ENCODE measurements at places on chromosomes 2 and 18. TPM values are rescaled to one million over a fixed set of nuclear protein-coding genes. Genes with fewer than 3 reads are reported as not detected.

GRCh38 chr18:39007031-39007902 is 1441.7 kb upstream of the CELF4 start:
- no peak for DNase-seq

GRCh38 chr2:237556773-237557632 is 9.4 kb upstream of the PRLH start:
- DNase-seq = no peak

Gene TTC39C
- 8.3 TPM for polyA plus RNA-seq

DNA sequence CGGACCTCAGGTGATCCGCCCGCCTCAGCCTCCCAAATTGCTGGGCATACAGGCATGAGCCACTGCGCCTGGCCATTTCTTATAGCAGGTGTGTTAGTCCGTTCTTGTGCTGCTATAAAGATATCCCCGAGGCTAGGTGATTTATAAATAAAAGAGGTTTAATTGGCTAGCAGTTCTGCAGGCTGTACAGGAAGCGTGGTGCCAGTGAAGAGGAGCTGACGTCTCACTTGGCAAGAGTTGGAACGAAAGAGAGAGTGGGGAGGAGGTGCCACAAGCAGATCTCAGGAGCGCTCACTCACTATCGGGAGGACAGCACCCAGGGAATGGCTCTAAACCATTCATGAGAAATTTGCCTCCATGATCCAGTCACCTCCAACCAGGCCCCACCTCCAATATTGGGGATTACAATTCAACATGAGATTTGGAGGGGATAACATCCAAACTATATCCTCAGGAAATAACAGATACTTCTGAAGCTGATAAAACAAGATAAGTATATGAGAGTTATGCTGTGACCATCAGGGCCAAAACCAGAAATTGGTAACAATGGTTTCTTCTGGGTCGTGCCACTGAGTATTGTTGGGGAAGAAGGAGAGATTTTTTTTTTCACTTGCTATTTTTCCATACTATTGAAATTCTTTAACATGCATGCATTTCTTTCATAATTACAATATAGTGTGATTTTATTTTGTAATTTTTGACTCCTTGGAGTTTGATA is 7.4 kb upstream of the RMC1 start:
- no peak for DNase-seq

DNA sequence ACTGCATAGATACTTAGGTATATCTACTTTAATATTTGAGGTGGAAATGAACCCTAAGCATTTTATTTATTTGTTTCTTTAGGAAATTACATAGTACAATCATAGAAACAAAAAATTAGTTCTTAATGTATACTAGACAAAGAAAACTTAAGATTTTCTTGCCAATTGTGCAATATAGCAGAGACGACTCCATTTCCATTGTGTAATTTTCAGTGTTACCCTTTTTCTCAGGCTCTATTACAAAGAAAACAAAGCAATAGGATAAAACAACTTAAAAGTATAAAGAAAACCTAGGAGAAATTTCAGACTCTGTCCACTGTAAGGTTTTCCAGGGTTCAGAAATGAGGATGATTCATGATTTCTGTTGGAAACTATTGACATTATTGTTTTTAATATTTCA is 89.0 kb upstream of the SERTAD2 start:
- DNase-seq = no peak

DNA sequence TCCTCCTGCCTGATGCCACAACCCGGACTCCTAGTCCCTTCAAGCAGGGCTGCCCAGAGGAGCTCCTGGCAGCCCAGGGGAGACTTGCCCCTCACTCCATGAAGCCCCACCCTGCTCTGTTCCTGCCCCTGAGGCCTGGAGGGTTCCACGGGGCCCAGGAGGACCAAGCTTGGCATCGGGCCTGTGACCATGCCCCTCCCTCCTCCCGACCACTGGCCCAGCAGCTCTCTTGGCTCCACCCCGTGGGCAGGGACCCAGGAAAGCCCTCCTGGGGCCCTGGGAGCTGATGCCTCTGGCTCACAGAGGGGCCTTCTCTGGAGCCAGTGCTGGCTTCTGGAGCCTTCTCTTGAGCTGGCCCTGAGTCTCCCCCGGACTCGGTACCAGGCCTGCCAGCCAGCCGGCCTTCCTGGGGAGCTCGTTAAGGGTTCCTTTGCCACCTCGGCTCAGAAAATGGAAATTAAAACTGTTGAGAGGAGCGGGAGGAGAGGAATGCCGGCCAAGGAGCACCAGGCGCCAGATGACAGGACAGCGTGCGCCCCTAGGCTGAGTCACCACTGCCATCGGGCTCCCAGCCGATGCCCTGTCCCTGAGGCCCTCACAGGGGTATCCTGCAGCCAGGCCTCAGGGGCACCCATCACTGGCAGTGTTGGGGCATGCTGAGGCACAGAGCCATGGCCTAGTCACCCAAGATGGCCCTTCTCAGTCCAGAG is 40.6 kb upstream of the SNED1 start:
- no peak for DNase-seq

Gene FEV
- polyA plus RNA-seq = not detected

Gene PLCL1
- polyA plus RNA-seq = 0.69 TPM

DNA sequence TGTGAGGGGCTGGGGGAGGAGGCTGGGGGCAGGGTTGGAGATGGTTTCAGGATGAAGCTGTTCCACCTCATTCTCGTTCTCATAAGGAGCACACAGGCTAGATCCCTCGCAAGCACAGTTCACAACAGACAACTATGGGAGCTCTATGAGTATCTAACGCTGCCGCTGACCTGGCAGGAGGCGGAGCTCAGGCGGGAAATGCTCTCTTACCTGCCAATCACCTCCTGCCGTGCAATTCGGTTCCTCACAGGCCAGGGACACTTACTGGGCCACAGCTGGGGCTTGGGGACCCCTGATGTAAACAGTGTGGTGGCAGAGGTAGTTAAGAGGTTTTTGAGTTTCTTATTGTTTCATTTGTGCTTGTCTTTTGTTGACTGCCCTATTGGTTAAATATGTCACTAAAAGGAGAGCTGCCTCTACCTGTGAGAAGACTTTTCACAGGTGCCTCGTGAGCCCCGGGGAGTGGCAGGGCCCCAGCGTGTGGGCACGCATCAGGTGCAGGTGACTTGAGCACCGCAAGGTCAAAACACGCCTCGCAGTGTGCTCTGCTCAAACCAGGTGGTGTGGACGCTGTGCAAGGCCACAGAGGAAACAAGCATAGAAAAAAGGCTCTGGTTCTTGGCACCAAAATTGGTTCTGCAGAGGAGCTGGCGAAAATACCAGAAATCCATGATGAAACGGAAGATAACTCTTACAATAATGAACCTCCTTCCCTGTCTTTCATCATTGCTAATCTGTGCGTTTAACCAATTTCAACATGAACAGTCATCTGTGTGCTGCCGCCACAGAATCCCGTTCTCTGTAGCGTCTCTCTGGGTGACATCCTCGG is 10.2 kb downstream of the MLPH start:
- DNase-seq = no peak

DNA sequence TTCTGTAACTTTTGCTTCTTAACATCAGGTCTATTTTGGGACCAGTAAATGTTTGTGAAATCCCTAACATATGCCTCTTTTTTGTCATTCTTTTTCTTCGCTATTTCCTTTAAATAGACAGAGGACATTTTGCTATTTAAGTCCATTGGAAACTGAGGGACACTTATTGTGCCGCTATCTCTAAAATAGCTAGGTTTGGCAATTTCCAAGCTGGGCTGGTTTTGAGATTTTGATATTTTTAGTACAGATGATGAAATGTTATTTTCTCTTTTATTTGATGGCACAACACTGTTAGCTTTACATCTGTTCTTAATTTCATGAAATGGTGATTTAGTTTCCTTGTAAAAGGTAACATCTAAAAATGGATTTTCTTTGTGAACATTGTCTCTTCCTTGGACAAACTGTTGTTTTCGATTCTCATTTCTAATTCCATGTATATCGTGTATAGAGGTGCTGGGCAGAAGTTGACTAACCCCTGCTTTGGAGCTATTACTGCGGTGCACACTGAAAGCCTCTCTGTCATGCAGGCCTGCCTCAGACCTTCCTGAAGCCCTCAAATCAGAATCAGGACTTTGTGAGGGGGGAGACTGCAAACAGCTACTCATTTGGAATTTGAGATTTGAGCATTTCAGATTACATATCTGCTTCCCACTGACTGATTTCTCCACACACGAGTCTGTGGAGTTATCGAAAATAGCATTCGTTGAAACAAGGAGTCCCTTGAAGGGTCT is 594 bp downstream of the RAD51AP2 start:
- DNase-seq = no peak

Gene ANKRD23
- polyA plus RNA-seq = not detected

DNA sequence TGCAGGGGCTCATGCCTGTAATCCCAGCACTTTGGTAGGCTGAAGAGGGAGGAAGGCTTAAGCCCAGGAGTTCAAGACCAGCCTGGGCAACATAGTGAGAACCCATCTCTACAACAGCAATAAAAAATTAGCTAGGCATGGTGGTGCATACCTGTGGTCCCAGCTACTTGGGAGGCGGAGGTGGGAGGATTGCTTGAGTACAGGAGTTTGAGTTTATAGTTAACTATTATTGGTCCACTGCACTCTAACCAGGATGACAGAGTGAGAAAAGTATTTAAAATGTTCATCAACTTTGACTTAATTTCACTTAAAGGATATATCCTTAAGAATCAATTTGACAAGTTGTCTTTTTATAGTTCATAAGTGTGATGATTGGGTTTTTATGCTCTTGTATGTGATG is 14.3 kb upstream of the GPD2 start:
- no peak for DNase-seq

DNA sequence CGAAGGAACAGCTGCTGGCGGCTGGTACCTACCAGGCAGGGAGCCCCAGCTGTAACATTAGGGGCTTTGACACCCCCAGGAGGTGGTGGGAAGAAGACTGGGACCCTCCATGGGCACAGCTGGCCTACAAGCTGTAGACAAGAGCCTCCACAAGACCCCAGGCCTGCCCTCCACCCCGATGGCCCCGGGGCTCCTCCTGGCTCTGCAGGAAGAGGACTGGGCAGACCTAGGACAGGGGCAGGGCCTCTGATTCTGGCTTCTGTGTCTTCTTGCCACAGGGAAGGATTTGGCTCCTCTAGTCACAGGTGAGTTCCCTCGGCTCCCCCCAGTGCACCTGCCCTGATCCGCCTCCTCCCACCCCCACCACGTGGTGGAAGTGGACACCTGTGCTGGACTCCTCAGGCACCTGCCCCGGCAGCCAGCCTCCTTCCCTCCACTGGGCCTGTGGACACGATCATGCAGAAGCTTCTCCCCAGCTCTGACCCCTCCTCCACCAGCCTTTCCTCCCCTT is 53.4 kb upstream of the ODC1 start:
- no peak for DNase-seq

DNA sequence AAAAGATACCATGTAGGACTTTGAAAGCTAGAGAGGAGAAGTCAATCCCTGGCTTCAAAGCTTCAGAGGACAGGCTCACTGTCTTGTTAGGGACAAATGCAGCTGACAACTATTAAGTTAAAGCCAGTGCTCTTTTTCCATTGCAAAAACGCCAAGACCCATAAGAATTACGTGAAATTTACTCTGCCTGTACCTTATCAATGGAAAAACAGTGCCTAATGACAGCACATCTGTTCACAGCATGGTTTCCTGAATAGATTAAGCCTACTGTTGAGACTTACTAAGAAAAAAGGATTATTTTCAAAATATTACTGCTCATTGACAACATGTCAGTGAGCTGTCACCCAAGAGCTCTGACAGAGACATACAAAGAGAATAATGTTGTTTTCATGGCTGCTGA is 52.9 kb downstream of the ANKRD12 start:
- no peak for DNase-seq

GRCh38 chr2:95393901-95394300 is 8.6 kb upstream of the FAHD2A start:
- DNase-seq = no peak

Gene CD8B2
- polyA plus RNA-seq = not detected

Gene SERPINB13
- polyA plus RNA-seq = not detected

DNA sequence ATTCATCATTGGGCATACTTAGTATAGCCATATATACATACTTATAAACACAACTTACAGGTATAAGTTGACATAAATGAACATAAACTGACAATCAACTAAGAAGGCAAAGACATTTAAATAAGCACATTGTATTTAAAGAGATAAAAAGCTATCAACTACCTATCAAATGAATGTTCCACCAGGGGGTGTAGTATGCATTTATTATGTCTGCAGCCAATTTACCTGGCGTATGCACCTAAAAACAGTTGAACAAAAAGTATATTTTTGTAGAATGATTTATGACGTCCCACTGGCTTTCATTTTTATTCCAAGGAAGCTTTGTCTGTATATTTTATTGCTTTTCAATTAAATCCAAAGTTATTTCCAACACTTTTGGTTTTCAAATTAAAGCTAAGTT is 323.5 kb downstream of the AFF3 start:
- no peak for DNase-seq

DNA sequence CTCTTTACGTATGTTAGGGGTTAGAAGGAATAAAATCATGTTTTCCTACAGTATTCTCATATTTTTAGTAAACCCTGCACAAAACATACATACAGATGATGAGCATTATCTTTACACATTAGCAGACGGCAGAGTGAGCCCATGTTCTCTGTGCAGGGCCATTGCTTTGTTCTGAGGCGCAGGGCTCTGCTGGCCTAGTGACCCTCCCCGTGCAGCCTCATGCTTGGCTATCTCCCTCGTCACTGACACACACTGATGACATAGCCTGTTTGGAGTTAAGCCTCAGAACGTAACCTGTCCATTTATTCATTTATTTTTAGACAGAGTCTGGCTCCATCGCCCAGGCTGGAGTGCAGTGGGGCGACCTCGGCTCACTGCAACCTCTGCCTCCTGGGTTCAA is 115.9 kb upstream of the FOSL2 start:
- no peak for DNase-seq

DNA sequence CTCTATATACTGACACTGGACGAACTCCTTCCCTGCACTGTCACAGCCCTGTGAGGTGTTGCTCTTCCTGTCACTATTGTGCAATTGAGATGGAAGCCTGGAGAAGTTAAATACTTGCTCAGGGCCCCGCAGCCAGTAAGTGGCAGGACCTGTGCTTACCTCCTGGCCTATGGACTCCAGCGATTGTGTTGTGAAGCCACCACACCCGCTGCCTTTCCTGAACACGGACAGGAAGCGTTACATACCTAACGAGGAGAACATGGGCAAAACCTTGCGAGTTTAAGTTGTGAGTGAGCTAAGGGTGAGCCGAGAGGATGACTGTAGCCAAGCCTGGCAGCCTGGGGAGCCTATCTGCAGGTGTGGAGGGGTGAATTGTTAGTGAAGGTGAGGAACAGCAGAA is 26.1 kb downstream of the RAB31 start:
- no peak for DNase-seq

DNA sequence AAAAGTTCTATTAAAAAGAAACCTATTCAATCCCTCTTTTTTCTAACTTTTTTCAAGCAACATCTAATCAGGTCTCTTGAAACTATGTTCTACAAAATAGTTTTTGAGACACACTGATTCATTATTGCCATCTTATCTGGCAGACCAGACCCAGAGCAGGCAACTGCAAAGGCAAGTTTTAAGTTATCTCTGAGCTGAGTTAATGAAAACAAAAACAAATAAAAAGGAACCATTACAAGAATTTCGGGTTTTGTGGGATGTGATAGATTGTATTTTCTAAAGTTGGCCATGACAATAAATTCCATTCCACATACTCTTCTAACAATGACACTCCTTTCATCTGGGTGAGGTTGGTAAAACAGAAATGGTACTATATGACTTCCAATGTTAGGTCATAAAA is 15.2 kb upstream of the TWSG1 start:
- no peak for DNase-seq

- DNase-seq = peak; percentile 0
Observed at GRCh38 chr2:71939588-71940535, 207.8 kb downstream of the CYP26B1 start.

- no peak for DNase-seq
Observed at GRCh38 chr2:11022064-11022463, 110.3 kb downstream of the KCNF1 start.
